Esophagus muscularis mucosa (tissue), 4 donors: ENCODE measurements at places on chromosomes 3 and 15. TPM values are rescaled to one million over a fixed set of nuclear protein-coding genes. Genes with fewer than 3 reads are reported as not detected.

DNA sequence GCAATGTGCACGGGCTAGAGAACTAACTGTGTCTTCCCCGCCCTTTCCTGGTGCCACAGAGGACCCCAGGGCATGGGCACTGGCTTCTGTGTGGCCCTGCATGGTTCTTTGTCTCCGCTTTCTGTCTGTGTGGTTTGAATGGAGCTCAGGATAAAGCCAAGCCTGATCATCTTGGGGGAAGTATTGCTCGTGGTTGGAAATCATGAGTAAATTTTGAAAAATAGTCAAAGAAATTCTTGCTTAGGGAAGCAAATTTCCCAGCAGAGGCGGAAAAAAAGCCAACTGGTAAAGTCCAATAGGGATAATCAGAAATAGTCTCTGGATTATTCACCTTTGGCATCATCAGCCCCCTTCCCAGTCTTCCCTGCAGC lies 55.4 kb downstream of the MAGEF1 start:
- no peak for DNase-seq
- H3K4me1 ChIP-seq = no peaks in the 10 kb centered on the region
- H3K27me3 ChIP-seq = no peaks in the 10 kb centered on the region
- H3K4me3 ChIP-seq = no peak overlapping the region
- no peaks in the 10 kb centered on the region for H3K36me3 ChIP-seq
- no peak overlapping the region for H3K27ac ChIP-seq

DNA sequence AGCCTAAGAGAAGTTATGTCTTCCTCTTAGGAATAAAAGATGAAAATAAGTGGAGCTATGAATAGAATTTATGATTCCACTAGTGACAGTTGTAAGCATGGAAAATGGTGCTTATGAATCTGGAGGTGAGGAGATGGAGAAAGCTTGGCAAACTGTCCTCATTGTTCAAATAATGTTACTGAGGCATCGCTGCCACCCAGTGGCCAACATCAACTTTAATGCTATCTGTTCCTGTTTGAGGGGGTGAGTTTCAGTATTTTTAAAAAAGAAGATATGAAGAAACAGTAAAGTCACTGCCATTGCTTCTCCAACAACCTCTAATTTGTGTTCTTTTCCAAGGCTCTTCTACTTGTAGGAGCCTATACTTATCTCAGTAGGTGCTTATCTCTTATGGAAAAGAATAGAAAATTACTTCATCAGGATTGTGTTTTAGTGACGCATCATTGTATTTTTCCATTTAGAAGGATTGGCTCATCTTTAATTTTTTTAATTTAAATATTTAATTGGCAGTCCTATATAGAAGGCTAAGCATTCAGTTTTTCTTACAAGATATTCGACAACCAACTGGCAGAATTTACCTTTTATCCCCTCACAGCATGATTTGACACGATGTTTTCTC lies 260.4 kb upstream of the P2RY1 start:
- peaks cover 3% of the 10 kb centered on the region for H3K4me1 ChIP-seq
- H3K4me3 ChIP-seq = no peak overlapping the region
- no peaks in the 10 kb centered on the region for H3K36me3 ChIP-seq
- no peak overlapping the region for H3K27ac ChIP-seq
- no peak for DNase-seq
- H3K27me3 ChIP-seq = no peaks in the 10 kb centered on the region

GRCh38 chr15:57059026-57059660 lies 140.7 kb downstream of the TCF12 start:
- peaks cover 43% of the 10 kb centered on the region for H3K4me1 ChIP-seq
- DNase-seq = no peak
- H3K36me3 ChIP-seq = no peaks in the 10 kb centered on the region
- no peak overlapping the region for H3K4me3 ChIP-seq
- no peaks in the 10 kb centered on the region for H3K27me3 ChIP-seq
- H3K27ac ChIP-seq = no peak overlapping the region

DNA sequence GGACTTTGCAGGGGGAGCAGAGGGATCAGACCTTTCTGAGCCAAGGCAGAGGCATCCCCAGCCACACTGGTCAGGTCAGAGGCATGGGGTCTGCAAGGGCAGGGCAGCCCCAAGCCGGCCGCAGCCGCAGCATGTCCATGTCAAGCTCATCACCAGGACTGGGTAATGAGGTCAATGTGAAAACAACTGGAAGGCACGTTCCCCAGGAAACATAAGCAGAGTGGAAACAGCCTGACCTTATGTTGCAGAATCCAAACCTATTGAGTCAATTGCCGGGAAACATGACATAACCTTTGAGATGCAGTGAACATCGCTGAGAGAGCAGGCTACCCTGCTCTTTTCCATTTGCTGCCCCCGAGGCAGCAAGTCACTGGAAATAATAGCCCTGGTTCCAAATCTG lies 315.1 kb upstream of the IGF1R start:
- H3K27me3 ChIP-seq = no peaks in the 10 kb centered on the region
- no peak overlapping the region for H3K4me3 ChIP-seq
- H3K4me1 ChIP-seq = no peaks in the 10 kb centered on the region
- H3K36me3 ChIP-seq = no peaks in the 10 kb centered on the region

DNA sequence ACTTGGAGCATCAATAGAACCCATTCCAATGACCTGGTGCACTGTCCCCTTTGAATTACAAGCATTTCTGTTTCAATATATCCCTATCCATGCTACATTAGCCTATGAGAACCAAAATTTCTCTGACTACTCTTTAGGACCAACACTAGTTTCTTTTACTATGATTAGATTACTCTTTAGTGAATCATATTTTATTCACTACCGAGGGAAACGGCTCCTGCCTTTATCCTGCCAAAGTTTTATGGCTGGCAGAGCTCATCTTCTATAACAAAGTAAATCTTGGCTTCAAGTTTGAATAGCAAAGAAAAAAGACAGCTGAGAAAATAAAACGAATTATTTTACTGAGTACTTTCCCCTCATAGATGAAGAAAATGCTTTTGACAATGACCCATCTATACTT lies 120.9 kb downstream of the SLC9A9 start:
- no peaks in the 10 kb centered on the region for H3K27me3 ChIP-seq
- H3K4me3 ChIP-seq = no peak overlapping the region
- H3K4me1 ChIP-seq = no peaks in the 10 kb centered on the region
- DNase-seq = no peak
- H3K36me3 ChIP-seq = no peaks in the 10 kb centered on the region

DNA sequence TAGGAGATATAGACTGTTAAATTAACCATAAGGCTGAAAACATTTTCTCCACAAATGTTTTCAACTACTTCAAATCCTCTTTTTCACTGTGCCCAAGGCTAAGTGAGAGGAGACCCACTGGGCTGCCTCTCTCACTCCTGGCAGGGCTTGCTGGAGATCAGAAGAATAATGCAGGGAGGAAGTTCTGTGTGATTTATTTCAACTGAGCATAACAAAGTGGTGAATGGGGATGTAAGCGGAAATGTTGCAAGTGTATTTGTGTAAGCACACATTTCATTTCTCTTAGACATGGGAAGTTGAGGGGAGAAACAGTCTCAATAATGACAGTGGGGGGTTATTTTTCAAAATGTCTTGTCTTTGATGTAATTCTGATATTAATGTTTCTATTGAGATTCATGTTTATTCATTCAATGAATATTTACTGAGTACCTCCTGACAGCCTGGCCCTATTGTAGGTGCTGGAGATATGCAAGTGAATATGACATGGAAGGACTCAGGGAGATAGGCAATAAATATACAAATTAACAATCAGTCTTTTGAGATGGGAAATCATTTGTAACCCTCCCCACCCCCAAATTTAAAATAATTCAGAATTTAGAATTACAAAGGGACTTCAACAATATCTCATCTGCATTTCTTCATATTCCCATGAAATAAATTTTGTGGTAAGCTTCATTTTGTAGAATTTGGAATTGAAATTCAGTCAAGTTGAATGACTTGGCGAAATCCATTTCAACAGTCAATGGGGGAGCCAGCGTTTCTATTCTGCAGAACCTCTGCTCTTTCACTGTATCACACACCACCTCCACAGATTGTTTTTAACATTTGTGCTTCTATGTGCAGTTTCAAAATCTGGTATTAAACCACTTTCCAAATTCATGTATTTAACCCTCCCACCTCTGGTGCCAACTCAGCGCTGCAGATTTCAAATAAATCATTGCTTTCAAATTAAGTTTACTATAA lies 247.2 kb downstream of the SLC9A9 start:
- DNase-seq = peak; percentile 53
- no peak overlapping the region for H3K4me3 ChIP-seq
- H3K36me3 ChIP-seq = no peaks in the 10 kb centered on the region
- H3K27ac ChIP-seq = no peak overlapping the region
- H3K27me3 ChIP-seq = no peaks in the 10 kb centered on the region
- no peaks in the 10 kb centered on the region for H3K4me1 ChIP-seq

GRCh38 chr15:49387471-49387870 lies 35.6 kb upstream of the FGF7 start:
- H3K27me3 ChIP-seq = no peaks in the 10 kb centered on the region
- H3K27ac ChIP-seq = no peak overlapping the region
- no peak for DNase-seq

- H3K27ac ChIP-seq = no peak overlapping the region
- no peaks in the 10 kb centered on the region for H3K36me3 ChIP-seq
- H3K27me3 ChIP-seq = no peaks in the 10 kb centered on the region
- H3K4me1 ChIP-seq = no peaks in the 10 kb centered on the region
These were observed 94.6 kb upstream of the RASGRF1 start for GRCh38 chr15:79185199-79185598.

- no peak for DNase-seq
- H3K27ac ChIP-seq = peak within 1 kb of the TSS; percentile 67
- H3K36me3 ChIP-seq = no peaks in the 10 kb centered on the region
- H3K27me3 ChIP-seq = no peaks in the 10 kb centered on the region
- peaks cover 14% of the 10 kb centered on the region for H3K4me1 ChIP-seq
These were observed at the start of gene APOD for GRCh38 chr3:195583831-195584542. Gene APOD, minus strand, starts transcription at chr3:195583940. Its CDS starts 4,479 bp downstream, at chr3:195579461.

- no peaks in the 10 kb centered on the region for H3K27me3 ChIP-seq
- H3K4me3 ChIP-seq = no peak overlapping the region
- peaks cover 6% of the 10 kb centered on the region for H3K4me1 ChIP-seq
- no peak overlapping the region for H3K27ac ChIP-seq
- peak; percentile 77 for DNase-seq
- H3K36me3 ChIP-seq = no peaks in the 10 kb centered on the region
These were observed 2.2 kb upstream of the ITIH1 start for GRCh38 chr3:52774901-52775864.

- H3K36me3 ChIP-seq = no peaks in the 10 kb centered on the region
- no peaks in the 10 kb centered on the region for H3K27me3 ChIP-seq
- no peak for DNase-seq
- H3K4me1 ChIP-seq = no peaks in the 10 kb centered on the region
- no peak overlapping the region for H3K4me3 ChIP-seq
These were observed 138.3 kb upstream of the FAM3D start for GRCh38 chr3:58804914-58805313.

DNA sequence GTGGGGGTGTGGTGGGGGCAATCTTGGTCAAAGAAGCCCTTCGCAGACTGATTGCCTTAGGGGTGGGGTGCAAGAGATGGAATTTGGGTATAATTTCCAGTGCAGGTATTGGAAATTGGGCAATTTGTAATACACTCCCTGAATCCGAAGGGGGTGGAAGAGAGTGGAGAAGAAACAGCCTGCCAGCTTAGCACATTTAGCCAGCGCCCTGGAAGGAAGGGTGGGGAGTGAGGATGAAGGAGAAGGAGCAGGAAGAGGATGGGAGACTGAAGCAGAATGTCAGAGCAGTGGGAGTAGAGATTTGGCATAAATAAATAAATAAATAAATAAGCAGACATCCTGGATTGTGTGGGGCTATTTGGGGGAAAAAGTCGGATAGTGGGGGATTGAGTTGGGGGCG lies 1.6 kb downstream of the GAP43 start:
- DNase-seq = no peak
- no peak overlapping the region for H3K4me3 ChIP-seq
- H3K27ac ChIP-seq = no peak overlapping the region

DNA sequence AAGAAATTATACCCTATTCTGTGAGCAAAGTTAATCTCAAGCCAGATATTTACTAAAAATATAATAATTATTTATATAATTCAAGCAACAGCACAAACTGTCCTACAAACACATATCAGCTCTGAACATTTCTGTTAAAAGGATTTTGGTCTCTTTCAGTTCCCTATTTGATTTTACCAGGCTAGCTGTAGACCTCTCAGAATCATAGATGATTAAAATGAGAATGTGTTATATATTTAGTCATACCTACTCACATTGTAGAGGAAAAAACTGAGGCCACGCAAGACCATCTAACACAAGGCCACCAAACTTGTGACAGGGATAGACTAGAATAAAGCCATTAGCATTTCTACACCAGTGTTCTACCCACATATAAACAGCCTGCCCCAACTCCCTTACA lies 28.5 kb downstream of the ACKR4 start:
- H3K4me1 ChIP-seq = no peaks in the 10 kb centered on the region
- H3K27ac ChIP-seq = no peak overlapping the region
- H3K4me3 ChIP-seq = no peak overlapping the region
- no peaks in the 10 kb centered on the region for H3K27me3 ChIP-seq
- peaks cover 76% of the 10 kb centered on the region for H3K36me3 ChIP-seq

DNA sequence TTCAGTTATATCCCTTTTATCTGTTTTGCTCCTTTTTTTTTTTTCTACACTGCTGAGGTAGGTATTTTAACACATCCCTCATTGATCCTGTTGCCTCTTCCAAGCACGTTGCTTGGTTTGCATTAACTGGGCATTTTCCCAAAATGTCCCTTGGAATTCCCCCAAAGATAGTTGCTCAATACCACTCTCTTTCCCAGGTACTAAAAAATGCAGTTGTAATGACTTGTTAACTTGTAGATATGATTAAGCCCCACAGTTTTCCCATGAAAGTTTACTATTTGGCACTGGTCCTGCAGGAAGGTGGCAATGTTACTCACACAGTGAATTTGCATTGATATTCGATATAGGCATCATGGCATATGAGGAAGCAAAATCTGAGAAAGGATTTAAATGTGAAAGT lies 67.1 kb downstream of the GRM7 start:
- H3K27ac ChIP-seq = no peak overlapping the region
- H3K36me3 ChIP-seq = no peaks in the 10 kb centered on the region
- no peak for DNase-seq
- H3K4me1 ChIP-seq = no peaks in the 10 kb centered on the region

Gene EBLN2
- total RNA-seq = 2.8 TPM

Gene CCR8
- not detected for total RNA-seq

Gene HAPLN3
- 5.0 TPM for total RNA-seq

Gene ATP13A4
- 0.63 TPM for total RNA-seq

Gene P2RY14
- 12.8 TPM for total RNA-seq

Gene B3GNT5
- 6.0 TPM for total RNA-seq
